ENCODE measurements at places on chromosomes 11 and 22.

DNA sequence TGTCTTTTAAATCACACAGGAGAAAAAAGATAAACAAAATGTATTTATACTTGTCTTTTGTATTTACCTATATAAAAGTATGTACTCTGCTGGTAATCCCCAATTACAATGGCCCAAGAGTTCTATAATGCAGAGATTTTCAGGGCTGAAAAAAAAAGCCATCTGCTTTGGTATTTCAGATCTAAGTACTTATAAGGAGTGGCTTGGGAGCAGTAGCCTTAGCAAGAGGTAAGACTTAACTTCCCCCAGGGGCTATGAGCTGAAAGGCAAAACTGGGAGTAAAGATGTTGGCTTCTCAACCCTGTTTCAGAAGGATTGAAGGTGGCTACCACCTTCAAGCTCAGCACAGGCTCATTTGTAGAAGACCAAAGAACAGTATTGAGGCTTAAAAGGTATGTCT lies 35.3 kb upstream of the EP300 start:
- no peak for DNase-seq

DNA sequence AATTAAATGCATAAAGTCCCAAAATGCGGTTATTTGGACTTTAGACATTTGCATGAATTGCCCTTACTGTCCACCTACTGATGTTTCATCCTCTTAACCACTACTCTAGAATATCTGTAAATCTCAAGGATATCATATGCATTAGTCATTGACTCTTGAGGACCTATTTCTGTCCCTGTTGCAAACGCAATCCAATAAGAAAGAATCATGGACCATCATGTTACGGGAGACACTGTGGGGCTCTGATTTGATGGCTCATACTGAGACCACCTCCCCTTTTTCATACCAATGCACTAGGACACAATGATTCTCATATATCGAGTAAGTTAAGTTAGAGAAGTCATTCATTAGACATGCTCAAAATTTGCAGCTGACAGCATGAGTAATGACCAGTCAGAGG lies 14.4 kb downstream of the POU2AF2 start:
- no peak for DNase-seq

DNA sequence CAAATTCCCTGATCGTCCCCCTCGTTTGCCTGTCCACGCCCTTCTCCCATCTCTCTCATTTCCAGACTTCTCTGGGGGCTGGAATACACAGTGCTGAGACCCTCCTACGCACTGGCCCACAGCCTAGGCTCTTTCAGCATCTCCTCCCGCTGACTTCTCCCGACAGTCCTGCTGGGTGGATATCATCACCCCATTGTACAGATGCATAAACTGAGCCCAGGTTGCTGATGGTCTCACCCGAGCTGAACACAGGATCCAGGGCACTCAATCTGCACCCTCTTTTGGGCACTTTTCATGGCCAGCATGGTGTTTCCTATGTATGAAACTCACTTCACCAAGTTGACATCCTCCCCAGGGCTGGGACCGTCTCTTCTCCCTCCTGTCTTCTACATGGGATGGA lies 31.7 kb upstream of the PICK1 start:
- no peak for DNase-seq

DNA sequence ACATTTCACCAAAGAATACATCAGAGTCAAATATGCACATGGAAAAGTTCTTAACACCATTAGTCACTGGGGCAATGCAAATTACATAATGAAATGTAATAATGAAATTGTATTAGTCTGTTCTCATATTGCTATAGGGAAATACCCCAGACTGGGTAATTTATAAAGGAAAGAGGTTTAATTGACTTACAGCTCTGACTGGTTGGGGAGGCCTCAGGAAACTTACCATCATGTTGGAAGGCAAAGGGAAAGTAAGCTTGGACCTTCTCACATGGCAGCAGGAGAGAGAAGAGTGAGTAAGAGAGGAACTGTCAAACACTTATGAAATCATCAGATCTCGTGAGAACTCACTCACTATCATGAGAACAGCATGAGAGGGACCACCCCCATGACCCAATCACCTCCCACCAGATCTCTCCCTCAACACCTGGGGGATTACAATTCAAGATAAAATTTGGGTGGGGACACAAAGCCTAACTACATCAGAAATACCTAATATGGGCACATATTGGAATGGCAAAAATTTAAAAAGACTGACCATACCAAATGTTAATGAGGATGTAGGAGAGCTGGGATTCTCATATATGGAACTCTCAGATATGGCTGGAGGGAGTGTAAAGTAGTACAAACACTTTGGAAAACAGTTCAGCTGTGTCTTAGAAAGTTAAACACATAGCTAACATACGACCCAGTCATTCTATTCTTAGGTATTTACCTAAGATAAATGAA lies 65.1 kb upstream of the CD44 start:
- no peak for DNase-seq

DNA sequence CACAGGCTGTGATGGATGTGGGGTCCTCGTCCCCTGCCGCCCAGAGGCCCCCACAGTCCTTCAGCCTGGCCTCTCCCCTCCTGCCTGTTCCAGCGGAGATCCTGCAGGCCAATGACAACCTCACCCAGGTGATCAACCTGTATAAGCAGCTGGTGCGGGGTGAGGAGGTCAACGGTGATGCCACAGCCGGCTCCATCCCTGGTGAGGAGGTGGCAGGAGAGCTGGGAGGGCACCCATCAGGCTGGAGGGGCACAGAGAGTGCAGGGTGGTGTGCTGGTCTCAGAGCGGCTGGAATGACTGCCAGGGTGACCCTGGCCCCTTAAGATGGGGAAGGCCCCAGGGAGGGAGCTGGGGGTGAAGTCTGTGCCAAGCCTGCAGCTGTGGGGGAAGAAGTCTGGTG lies 14.6 kb upstream of the SH3BP1 start:
- DNase-seq: no peak

- DNase-seq: no peak
Observed at GRCh38 chr11:108558222-108558621, 35.3 kb downstream of the EXPH5 start.

DNA sequence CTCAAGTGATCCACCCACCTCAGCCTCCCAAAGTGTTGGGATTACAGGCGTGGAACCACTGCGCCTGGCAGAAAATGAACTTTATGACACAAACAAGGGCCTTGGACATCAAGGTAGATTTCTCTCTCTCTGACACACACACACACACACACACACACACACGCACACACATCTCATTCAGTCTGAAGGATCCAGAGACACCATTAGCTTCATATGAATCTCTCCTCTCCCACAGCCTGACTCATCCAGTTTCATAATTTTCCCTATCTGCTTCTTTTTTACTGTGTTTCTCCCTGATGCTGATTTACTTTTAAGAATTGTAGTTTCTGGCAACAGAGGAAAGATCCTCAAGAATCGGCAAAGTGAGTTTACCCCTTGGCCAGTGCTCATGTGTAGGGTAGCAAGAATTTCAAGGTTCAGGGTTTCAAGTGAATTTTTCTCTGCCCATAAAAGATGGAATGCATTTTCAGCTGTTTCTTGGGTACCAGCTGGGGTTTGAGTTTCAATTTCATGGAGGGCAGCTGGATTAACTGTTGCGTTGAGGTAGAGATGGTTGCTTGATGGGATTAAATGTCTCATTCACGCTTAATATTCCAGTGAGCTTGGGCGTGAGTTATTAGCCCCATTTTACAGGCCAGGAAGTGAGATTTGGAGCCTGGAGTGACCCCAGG lies 3.5 kb downstream of the MYO18B start:
- DNase-seq: no peak

GRCh38 chr11:43925932-43926505 lies 16.4 kb upstream of the C11orf96 start:
- no peak for DNase-seq

DNA sequence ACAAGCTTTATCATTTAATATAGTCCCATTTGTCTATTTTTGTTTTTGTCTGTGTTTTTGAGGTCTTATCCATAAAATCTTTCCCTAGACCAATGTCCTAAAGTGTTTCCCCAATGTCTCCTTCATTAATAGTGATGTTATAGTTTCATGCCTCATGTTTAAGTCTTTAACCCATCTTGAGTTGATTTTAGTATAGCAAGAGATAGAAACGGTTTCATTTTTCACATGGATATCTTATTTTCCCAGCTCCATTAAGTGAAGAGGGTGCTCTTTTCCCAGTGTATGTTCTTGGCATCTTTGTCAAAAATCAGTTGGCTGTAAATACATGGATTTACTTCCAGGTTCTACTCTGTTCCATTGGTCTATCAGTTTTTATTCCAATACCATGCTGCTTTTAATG lies 58.2 kb downstream of the KCNQ1OT1 start:
- no peak for DNase-seq
